ENCODE measurements at places on chromosomes 12 and 14. TPM values are rescaled to one million over a fixed set of nuclear protein-coding genes. Genes with fewer than 3 reads are reported as not detected.

Gene ART4
- 43.5 TPM for total RNA-seq

Gene TIMM9
- total RNA-seq, result 70.0 TPM

Gene TRMT5
- total RNA-seq, result 14.4 TPM

Gene C12orf50
- total RNA-seq, result not detected

Gene DDIT3
- total RNA-seq, result 43.5 TPM

Gene CD163L1
- not detected for total RNA-seq

Gene COCH
- 1.3 TPM for total RNA-seq

Gene CLEC4C
- total RNA-seq, result not detected

Gene JAG2
- 4.4 TPM for total RNA-seq

Gene ACOT4
- total RNA-seq, result 0.49 TPM

Gene TDRD9
- total RNA-seq, result 1.8 TPM

Gene E2F7
- 2.3 TPM for total RNA-seq

Gene NAA30
- total RNA-seq, result 10.4 TPM

Gene PNP
- total RNA-seq, result 23.1 TPM

Gene TEX52
- not detected for total RNA-seq

Gene LRRC10
- total RNA-seq, result not detected

Gene RBP5
- total RNA-seq, result not detected

Gene CAPZA3
- total RNA-seq, result not detected

Gene ANKRD33
- not detected for total RNA-seq

Gene AMN
- total RNA-seq, result 0.90 TPM

Data from cardiac atrium fibroblast (primary cell).